ENCODE measurements at places on chromosomes 5 and 9. TPM values are rescaled to one million over a fixed set of nuclear protein-coding genes. Genes with fewer than 3 reads are reported as not detected.

GRCh38 chr5:160548949-160549645, 127.4 kb downstream of the PTTG1 start:
- DNase-seq = peak; percentile 21

DNA sequence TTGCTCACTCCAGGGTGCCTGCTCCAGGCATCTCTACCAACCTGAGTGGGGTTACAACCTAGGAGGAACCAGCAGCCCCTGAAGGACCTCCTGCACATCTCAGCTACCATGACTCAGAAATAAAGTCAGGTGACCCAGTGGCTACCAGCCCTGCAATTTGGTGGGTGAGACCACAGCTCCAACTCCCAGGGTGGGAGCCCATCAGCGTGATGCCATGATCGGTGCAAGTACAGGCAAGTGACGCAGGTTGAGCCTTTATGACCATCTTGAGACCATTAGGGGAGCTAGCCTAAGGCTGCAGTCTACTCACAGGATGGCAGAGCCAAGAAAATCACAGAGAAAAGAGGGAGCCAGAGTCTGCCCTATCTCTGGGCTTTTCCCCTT, 8.6 kb downstream of the SEPTIN8 start:
- no peak for DNase-seq

SAXO1 gene
- not detected for total RNA-seq

BTNL3 gene
- not detected for total RNA-seq

ZNF367 gene
- total RNA-seq = 2.7 TPM

Data from esophagus muscularis mucosa (tissue), 4 donors.